ENCODE measurements at places on chromosomes 4 and X.

DNA sequence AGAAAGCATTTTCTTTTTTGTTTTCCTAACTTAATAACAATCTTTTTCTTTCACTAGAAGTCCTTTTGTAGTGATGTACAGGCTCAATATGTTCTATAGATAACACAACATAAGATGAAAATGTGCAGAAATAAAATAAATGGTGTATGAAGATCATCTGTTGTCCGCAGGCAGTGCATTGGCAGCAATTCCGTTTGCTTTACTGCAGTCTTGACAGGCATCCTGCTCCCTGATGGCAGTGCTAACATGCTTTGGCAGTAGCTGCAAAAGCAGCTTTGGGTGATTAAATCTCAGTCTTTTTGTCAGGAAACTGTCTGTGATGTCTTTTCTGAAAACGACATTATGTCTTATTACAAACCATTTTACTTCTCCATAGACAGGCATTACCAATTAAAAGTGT, 131.4 kb downstream of the TRAM1L1 start:
- DNase-seq = no peak

- no peak for DNase-seq
Measured at GRCh38 chr4:86891762-86892635, at the start of gene C4orf36. TSS of gene C4orf36 (minus strand) at chr4:86892422. CDS start at chr4:86891520, 902 bp downstream.

- DNase-seq = no peak
Measured at GRCh38 chrX:123906557-123907316, 46.9 kb downstream of the XIAP start.

DNA sequence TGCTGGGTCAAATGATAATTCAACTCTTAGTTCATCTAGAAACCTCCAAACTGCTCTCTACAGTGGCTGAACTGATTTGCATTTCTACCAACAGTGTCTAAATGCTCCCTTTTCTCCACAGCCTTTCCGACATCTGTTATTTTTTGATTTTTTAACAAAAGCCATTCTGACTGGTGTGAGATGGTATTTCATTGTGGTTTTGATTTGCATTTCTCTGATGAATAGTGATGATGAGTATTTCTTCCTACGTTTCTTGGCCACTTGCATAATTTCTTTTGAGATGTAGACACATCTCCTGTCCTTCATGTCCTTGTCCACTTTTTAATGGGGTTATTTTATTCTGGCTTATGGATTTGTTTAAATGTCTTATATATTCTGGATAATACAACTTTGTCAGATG, 298.2 kb upstream of the ARSJ start:
- no peak for DNase-seq

DNA sequence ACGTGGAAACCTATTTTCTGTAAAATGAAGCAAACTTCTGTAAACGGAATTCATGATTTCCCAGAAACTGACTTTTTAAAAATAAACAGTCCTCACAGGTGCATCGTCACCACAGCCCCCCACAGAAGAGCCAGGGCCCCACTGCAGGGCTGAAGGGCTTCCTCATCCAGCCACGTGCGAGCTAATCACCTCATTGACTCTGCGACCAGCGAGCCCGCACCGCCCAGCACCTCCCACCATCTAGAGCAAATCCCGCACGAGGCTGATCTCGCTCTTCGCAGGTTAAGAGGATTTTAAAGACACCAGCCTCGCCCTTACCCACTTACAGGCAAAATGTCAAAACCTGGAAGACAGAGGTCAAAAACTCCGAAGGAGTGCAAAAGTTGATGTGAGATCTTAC, 14.8 kb downstream of the PPP2R3B start:
- no peak for DNase-seq

DNA sequence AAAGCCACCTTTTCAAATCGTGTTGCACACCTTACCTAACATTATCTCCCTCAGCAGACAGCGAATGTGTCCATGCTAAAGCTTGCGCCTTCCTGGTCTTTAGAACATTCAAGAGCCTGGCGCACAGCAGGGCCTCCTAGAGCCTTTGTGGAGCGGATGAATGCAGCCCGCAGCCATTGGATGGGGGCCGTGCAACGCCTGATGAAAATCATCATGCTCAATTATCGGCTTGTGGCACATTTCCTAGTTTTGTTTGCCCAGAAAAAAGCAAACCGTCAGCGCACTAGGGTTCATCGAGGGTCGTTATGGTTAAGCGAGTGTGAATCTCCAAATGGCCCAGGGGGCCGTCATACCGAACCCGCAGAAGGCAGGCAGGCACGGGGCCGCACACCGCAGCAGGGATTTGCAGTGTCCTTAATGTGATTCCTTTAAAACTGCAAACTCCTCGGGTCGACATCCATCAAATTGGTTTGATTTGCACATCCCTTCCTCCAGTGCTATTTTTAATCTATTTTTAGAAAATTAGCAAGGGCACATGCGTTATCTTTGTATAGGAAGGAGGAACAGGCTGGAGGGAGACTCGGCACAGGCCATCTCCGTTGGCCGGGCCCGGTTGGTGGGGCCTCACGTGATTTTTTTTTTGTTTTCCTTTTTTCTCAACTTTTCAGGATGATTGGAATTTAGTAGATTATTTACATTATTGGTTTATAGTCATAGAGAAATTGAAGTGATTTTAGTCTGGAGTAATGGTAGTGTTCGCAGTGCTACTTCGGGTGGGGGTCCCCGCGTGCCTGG, 53.1 kb downstream of the ABLIM2 start:
- no peak for DNase-seq

DNA sequence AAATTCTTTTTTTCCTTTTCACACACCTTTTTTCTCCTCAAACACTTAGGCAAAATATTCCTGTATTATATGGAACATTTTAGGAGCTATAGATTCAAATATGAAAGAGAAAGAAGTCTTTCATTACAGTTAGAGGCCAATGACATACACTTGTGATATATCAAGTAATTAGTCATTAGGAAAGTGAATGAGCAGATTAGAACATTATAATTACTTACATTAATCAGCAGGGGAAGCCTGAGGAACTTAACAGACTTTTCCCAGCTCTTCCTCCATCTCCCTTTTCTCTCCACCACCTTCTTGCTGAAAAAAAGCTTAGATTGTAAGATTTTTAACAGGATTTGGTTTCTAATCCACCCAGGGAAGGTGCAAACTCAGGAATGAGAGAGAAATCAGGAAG, 29.6 kb downstream of the KLF3 start:
- no peak for DNase-seq

- DNase-seq = no peak
Measured at GRCh38 chr4:1508161-1509160, 102.2 kb upstream of the NKX1-1 start.

DNA sequence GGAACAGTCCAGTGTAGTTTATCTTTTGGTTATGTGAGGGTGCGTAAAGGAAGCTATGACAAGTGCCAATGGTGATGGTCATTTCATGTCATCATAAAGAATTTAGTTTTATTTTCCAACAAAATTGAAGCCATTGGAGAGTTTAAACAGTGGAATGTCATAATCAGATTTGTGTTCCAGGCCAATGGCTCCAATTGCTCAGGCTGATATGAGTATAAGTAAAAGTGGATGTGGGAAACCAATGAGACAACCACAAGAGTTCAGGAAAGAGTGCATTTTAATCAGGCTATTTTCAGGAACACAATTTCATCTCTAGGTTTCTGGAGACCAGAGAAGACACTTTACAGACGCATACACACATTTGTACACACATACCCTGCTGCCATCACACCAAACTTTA, 20.7 kb downstream of the SPANXC start:
- DNase-seq = no peak
